ENCODE measurements at places on chromosomes 12 and 14.

- DNase-seq, result no peak
Measured at GRCh38 chr12:122996188-122996601, 15.7 kb downstream of the ARL6IP4 start.

- no peak for DNase-seq
Measured at GRCh38 chr12:38588624-38589305, 272.2 kb downstream of the ALG10B start.

- no peak for DNase-seq
Measured at GRCh38 chr12:12890543-12891079, 751 bp upstream of the GPRC5A start.

- DNase-seq, result no peak
Measured at GRCh38 chr14:61101803-61102548, 120.9 kb downstream of the SLC38A6 start.

- no peak for DNase-seq
Measured at GRCh38 chr14:67673451-67673850, 981 bp downstream of the VTI1B start.

- no peak for DNase-seq
Measured at GRCh38 chr12:96227365-96228106, 33.4 kb downstream of the ELK3 start.

DNA sequence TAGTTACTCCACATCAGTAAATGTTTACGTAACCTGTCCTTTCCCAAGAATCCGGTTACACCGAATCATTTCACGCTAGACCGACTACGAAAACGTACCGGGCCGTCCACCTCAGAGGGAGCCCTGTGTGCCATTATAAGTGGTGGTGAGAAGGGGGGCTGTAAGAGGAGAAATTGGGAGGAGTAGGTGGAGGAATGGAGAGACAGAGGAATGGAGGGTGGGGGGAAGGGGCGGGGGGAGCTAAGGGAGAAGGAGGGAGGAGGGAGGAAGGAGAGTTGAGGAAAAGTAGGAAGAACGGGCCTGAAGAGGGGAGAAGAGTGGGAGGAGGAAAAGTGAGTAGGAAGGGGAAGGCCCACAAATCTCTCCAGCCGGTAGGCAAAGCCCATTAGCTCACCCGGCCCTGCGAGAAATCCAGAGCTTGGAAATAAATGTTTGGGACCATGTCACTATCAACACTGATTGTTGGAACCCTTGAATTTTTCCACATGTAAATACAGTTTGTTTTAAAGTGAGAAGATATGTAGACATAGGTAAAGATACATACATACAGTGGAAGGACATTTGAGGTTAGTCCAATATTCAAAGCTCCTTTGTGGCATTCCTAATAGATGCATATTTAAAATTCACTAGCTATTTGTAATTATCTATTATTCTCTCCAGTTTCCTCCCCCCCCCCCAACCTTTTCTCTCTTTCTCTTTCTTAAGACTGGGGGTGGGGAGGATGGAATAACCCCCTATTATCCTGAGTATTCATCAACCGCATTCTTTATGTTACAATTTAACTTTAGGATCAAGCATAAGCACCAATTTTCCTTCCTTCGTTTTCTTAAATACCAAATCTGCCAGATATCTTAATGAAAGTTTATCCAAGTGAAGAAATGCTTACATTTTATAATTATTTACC, 2.1 kb upstream of the FOXG1 start:
- DNase-seq, result no peak

GRCh38 chr12:99450036-99450630, 197.4 kb upstream of the GARIN6 start:
- no peak for DNase-seq

- DNase-seq, result no peak
Measured at GRCh38 chr14:90632871-90633270, 183.4 kb downstream of the TTC7B start.

- DNase-seq, result no peak
Measured at GRCh38 chr14:35934499-35934898, 108.4 kb downstream of the BRMS1L start.
